ENCODE measurements at places on chromosomes 13 and 19.

DNA sequence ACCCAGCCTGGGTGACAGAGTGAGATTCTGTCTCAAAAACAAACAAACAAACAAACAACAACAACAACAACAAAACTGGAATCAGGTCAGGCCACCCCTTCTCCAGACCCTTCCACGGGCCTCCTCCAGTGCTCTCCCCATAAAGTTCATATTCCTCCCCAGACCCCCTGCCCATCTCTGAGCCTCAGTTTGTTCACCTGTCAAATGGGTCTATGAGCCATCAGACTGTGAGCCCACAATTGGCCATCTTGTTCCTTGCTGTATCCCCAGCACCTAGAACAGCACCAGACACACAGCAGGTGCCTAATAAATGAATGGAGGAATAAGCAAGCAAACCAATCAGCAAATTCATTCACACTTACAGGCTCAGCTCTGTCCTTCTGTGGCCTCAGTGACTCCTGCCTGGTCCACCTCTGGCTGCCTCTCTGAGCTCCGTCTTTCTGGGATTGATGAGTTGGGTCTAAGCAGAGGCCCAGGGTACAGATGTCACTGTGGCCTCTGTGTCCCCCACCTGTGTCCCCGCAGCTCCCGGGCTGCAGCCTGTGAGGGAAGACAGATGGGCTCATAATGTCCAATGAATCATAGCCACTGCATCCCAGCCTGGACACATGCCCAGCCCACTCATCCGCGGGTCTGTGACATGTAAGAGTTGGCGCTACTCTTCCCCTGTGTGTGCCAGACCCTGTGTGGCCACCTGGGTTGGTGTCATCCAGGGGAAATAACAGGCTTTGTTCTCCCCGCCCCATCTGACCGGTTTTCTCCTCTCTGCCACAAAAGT is 19.6 kb upstream of the PTPRS start:
- no peak for DNase-seq

GRCh38 chr19:47124937-47125668 is 5.5 kb upstream of the SAE1 start:
- DNase-seq = peak; percentile 86

DNA sequence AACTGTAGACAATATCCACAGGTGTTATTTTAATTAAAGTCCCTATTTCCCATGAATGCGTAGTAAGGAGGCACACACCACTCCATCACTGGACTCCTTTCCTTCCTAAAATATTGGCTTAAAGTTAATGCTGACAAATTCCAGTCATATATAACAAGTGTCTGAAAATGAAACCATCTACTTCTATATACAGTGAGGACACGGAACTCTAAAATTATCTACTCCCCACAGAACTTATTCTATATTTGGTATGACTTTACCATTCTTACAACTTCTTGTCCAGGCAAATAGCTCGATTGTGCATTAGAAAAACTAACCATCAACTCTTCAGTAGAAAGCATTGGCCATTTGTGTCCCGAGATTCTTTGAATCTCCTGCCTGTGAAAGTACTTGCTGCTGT is 1560.2 kb downstream of the EFNB2 start:
- no peak for DNase-seq

DNA sequence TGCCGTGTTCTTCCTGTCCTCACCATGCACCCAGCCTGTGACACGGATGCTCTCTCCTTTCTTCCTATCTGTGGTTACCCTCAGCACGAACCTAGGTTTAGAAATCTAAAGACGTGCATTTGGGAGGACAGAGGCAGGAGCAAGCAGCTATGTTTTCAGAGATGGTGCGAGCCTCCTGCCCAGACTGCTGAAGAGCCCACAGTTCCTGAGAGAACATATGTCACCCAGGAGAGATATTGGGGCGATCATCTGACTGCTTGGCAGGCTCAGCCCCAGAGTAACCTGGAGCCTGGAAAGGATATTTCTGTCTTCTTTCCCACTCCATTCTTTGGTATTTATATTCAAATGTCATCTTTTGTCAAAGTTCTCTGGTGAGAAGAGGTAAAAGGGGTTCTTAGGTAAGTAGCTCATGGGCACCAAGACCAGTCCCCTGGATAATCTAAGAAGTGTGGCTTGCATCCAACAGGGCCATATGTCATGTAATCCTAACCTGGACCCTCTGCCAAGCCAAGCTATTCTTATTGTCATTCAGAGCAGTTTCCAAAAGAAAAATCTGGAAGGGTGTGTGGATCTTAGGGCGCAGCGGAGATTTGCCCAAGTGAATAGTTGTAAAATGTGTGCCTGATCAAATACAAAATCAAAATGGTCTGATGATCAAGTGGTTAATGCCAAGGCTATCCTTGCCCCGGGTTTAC is 59.5 kb downstream of the FGF9 start:
- DNase-seq = no peak

DNA sequence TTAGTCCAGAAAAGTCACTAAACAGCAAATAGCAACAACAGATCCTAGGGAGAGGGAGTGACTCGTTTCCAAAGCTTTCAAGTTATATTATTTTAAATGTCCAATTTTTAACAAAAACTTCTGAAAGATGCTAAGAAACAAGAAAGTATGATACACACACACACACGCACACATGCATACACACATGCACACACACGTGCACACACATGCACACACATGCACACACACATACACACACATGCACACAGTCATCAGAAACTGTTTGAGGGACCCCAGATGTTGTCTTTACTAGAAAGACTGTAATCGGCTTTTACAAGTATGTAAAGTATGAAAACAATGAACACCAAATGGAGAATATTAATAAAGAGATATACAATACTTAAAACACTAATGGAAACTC is 825.4 kb downstream of the UQCRFS1 start:
- no peak for DNase-seq

GRCh38 chr19:5547881-5548280 is 19.9 kb downstream of the TINCR start:
- DNase-seq = no peak

- DNase-seq = no peak
These were observed 3.3 kb downstream of the CFD start for GRCh38 chr19:862581-863314.

GRCh38 chr13:40210865-40211585 is 455.4 kb downstream of the FOXO1 start:
- DNase-seq = no peak

- DNase-seq = no peak
These were observed 18.6 kb upstream of the LMTK3 start for GRCh38 chr19:48530066-48530720.

- DNase-seq = no peak
These were observed 26.5 kb downstream of the MRPL57 start for GRCh38 chr13:21202767-21203531.

DNA sequence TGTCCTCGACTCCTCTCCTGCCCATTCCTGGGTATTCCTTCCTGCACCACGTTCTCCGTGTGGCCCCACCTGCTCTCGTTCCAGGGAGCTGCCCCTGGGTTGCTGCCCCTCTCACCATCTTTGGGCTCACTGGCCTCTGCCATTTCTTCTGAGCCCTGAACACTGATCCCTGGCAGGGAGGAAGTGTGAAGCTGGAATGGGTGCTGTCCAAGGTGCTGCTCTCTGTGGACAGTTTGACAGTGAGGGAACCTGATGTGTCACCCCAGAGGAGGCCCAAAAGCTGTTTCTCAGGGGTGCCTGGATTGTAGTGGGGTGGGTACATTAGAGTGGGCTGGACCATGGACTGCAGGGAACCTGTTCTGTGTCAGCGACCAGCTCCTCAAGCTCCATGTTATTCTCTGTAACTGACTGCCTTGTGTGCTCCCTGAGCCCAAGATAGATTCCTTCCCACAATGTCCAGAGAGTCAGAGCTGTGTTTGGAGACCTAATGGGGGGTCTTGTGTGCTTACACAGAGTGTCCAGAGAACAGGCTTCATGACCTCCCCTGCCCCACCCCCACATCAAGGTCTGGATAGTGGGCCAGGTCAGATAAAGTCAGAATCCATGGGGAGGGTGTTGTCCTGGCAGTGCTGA is 7.2 kb upstream of the CEACAM8 start:
- no peak for DNase-seq
